Stimulated activated CD4-positive, alpha-beta T cell treated with anti-CD3 and anti-CD28 coated beads, Interleukin-1b, Interleukin-23, amount 100 ng/mL, for 4 hours (primary cell): ENCODE measurements at places on chromosomes 16 and 17.

DNA sequence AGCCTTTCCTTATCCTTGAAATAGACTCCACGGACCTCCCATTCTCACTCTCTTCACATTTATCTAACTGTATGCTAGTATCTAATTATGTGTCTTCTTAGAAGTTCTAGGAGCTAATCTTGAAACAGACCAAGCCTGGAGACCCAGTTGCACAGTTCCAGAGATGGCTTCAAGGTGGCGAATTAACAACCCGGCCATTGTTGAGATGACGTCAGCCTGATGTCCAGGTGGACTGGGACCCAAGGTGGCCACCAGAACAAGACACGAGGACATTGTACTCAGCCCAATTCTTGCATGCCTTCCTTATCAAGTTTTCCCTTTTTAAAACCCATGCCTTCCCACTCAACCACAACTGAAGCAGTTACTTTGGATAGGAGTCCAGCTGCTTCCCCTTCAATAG is 29.5 kb upstream of the WWOX start:
- no peak for DNase-seq

DNA sequence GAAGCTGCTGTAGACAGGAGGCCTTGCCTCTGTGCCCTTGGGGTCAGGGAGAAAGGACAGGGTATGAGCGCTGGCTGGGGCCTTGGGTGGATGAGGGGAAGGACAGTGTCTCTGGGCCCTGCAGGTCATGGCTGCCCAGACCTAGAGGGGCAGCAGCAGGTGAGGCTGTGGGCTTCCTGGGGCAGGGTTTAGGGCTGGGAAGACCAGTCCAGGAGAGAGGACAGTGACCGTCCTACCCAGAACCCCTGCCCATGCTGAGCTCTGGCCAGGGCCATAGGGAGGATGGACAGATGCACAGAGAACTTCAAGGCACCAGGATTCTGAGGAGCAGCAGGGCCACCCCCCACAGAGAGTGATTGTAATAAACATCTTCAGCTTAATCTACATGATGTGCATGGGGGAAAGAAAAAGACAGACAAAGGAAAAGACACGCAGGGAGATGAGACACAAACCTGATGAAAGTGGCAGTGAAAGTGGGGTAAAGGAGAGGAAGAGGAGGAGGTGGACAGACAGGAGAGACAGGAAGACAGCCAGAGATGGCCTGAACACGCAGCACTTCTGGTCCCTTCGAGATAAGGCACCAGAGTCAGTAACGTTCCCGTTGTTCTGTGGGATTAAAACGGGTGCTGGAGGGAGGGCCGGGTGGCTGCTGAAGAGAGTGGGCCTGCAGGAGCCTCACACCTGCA is 17.5 kb downstream of the FLOT2 start:
- no peak for DNase-seq

GRCh38 chr16:48029768-48030167 is 126.0 kb downstream of the ABCC12 start:
- DNase-seq: no peak

DNA sequence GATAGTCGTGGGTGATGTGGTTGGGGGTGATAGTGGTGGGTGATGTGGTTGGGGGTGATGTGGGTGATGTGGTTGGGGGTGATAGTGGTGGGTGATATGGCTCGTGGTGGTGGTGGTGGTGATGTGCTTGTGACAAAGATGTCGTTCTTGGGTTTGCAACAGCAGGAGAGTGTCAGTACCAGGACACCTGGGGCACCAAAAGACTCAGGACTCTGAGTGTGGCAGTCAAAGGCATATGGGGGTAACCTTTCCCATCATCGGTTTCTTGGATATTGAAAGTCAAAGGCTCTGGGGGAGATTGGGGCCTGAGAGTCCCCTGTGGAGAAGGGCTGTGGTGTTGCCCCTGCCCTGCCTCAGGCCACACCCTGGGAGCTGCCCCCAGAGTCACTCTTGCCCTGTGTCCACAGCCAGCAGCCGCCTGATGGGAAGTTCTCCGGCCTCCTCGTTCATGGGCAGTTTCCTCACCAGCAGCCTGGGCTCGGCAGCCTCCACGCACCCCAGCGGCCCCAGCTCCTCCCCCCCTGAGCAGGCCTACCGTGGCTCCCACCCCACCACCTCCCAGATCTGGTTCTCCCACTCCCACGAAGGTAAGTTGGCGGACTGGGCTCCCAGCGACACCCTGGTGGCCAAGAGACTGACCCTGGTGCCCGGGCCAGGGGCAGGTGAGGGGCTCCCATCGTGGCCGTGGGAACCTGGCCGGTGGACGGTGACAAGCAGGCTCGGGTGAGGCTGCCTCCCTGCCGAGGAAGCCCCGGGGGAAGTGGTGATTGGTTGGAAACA is 31.3 kb downstream of the BAHCC1 start:
- DNase-seq: no peak

DNA sequence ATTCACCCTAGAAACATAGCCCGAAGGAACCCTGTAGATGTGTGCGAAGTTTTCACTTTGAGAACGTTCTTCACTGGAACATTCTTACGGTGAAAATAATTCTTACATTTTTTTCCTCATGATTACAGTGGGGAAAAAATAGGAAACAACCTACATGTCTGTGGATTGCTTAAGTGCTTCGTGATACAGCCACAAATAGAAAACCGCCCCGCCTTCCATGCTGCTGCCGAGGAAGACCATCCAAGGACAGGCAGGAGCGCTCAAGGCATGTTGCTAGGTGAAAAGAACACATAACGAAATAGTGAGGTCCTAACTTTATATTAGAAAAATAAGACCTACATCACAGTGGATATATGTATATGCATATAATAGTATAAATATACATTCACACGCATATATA is 78.8 kb downstream of the BMERB1 start:
- no peak for DNase-seq

DNA sequence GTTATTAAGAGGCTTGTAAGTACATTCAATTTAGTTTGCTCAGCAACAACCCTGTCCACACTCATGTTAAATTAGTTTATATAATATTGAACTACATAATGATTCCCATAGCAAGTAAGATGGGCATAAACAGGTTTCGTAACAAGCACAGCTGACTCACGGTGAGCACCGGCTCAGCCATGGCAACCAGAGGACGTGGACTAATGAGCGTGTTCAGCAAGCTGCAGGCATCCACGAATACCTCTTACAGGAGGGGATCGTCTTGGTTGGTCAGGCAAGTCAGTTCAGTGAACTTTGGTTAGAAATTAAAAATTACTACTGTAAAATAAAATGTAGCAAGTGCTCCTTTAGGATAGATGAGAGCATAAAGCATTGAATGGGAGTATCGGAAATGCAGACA is 58.4 kb downstream of the ELAC2 start:
- no peak for DNase-seq
